AG10803 (cell line): ENCODE measurements at places on chromosomes 16 and 17.

DNA sequence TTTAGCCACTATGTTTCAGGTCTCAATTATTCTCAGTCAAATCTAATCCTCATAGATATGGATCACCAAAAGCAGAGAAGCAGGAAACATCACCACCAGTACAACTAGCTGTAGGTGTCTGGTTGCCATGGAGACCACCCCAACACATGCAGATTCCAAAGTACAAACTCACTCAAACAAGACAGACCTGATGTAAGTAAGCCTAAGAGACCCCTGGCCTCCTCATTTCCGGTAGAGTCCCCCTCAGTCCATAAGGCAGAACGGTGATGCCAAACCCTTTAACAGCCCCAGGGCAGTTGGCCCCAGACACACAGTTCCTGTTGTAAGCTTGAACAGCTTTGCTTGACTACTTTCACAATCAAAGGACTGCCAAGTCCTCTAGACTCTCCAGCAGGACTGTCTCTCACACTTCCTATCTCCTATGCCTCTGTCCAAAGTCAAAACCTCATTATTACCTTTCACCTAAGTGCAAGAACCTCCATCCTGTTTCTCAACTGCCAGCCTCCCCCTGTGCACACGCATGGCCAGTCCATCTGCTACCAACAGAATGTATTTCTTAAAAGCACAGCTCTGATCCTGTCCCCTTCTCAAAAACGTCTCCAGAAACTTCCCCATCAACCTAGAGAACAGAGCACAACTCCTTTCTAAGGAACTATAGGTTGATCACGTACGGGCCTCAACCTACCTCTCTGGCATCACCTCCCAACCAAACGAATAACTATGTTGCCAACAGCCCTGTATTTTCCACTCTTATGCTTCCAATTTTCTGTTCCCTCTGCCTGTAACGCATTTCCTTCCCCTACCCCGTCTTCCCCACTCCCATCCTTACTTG, 23.9 kb downstream of the SLC39A11 start:
- DNase-seq = peak; percentile 71

DNA sequence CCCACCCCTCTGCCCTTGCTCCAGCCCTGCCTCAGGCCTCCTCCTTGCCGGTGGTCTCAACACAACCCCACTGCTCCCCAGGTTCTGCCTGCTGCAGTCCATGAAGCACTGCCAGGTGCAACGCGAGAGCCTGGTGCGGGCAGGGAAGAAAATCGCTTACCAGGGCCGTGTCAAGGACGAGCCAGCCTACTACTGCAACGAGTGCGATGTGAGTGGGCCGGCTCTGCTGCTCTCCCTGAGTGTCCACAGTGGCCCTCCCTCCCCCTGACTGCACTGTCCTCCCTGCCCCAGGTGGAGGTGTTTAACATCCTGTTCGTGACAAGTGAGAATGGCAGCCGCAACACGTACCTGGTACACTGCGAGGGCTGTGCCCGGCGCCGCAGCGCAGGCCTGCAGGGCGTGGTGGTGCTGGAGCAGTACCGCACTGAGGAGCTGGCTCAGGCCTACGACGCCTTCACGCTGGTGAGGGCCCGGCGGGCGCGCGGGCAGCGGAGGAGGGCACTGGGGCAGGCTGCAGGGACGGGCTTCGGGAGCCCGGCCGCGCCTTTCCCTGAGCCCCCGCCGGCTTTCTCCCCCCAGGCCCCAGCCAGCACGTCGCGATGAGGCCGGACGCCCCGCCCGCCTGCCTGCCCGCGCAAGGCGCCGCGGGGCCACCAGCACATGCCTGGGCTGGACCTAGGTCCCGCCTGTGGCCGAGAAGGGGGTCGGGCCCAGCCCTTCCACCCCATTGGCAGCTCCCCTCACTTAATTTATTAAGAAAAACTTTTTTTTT, 1.8 kb upstream of the TMEM88 start:
- DNase-seq = no peak

DNA sequence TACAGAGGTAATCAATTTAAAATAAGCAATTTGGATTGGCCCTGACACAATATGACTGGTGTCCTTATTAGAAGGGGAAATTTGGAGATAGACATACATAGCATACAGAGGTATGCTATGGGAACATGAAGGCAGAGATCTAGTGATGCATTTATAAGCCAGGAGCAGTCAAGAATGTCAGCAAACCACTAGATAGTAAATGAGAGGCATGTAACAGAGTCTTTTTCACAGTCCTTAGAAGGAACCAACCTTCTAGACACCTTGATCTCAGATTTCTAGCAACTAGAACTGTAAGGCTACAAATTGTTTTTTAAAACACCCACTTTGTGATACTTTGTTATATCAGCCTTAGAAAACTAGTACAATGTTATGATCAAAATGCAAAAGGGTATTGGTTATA, 54.3 kb upstream of the CA10 start:
- no peak for DNase-seq

- peak; percentile 49 for DNase-seq
Measured at GRCh38 chr17:76365256-76365903, 11.7 kb upstream of the PRPSAP1 start.
